NCI-H1105 (cell line): ENCODE measurements at places on chromosomes 6 and 20.

DNA sequence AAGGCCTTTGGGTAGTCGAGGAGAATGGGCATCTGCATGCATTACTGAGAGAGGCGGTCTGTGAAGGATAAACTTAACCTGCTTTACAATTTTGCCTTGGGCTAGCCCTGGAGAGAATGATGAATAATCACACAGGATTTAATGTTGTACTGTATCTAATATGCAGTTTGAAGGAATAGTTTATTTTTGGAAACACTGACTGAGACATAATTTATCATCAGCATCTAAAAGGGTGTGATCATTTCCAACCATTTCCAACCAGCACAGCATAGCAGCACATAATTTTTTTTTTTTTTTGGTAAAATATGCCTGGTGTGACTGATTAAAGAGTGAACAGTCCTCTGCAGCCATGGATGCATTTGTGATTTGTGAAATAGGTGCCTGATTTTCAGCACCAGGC, 519.5 kb downstream of the PHF3 start:
- DNase-seq: no peak

DNA sequence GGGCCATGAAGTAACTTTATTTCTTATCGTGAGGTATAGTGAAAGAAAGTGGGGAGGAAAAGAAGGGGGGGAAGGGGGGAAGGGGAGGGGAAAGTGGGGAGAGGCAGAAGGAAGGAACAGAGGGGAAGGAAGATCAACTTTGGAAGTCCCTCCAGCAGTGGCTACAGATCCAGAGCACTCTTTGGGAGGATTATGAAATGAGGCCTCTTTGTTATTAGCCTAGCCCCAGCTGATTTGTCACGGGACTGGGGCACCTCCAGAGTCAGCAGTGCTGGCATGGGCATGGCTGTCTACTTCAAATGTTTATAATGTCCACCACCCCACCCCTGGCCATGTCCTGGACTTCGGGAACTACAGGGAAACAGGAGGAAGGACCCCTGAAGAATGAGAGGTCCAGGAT, 7.6 kb downstream of the MOCS1 start:
- no peak for DNase-seq

GRCh38 chr6:119270545-119270944, 79.0 kb downstream of the MAN1A1 start:
- DNase-seq: no peak

DNA sequence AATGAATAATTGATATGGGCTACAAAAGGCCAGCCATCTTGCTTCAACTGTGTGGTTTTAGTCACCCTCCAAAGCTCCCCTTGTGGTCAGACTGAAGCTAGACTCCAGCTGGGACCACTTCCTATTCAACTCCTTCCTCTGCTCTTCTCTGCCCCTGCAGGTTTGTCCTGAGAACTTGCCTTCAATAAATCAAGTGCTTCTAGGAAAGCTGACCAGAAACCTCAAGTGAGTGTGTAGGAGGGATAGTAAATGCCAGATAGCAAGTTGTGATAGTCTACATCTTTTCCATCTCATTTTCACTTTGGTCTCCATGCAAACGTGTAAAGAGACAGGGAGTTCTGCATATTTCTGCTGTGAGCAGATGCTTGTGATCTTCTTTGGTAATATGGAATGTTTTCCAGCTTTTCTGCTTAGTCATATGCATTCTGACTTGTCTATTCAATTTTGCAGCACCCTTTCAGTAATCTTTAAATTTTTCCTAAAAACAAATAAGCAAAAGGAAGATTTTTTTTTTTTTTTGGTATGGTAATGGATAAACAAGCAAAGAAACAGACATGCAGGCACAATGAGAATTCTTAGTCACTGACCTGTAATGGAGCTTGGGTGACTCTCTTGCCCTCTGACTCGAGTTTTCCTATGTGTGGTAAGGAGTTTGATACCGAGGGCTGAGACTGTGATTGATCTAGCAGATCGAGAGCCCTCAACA, 201.3 kb upstream of the BTBD3 start:
- no peak for DNase-seq

DNA sequence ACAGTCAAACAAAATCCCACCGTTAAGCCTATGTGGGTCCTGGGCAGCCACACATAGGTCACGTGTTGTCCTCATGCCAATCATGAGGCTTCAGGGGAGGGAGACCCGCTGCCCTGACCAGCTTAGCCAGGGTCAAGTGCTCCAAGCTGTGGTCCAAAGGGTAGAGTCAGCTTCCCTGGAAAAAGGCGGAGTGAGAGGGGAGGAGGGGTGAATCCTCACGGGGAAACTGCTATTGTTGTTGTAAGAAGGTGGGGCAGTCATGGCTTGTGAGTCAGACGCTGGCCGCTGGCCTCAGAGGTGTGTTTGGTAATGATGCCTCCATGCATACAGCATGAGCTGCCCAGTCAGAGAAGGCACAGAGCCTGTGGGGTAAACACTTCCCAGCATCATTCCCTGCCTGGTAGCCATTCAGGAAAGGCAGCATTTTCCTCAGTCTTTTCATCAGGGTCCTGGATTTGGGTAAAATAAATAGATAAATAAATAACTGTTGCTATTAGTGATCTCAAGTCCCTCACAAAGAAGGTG, 8.7 kb downstream of the CST3 start:
- no peak for DNase-seq

DNA sequence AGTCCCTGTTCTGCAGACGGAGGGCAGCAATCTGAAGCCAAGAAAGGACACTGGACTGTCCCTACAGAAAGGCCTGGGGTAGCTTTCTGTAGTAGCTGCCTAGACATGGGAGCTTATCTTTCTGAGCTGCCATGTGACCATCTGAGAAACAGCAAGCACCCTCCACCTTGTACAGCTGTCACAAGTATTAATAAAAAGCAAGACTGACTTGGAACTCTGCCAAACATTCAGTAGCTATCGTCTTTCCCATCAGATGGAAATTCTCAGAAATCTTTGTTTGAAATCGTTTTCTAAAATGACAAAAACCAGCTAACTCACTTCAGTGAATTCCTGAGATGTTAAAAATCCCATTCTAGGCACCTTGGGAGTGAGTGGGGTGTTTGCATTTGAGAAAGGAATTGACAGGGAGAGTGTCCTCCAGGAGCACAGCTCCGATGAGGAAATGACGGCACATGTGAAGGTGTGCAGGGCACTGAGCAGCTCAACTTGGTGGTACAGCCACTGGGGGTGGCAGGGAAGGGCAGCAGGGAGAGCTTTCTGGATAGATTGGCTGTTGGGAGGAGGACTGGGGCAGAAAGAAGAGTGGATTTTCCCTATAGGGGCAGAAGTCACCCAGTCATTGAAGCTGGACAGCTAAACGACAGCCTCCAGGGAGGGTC, 24.5 kb downstream of the ACSS1 start:
- DNase-seq: peak; percentile 23

- DNase-seq: peak; percentile 47
Measured at GRCh38 chr20:6142348-6142993, 19.6 kb upstream of the FERMT1 start.
